Activated naive CD8-positive, alpha-beta T cell treated with anti-CD3 and anti-CD28 coated beads for 36 hours (primary cell): ENCODE measurements at places on chromosomes 2 and 18.

- peak; percentile 57 for DNase-seq
These were observed 97.7 kb upstream of the CAB39 start for GRCh38 chr2:230614913-230615332.

GRCh38 chr2:101860157-101860556, 131.6 kb upstream of the IL1R2 start:
- no peak for DNase-seq

- DNase-seq: no peak
These were observed 6.2 kb upstream of the MCM6 start for GRCh38 chr2:135882415-135882814.

DNA sequence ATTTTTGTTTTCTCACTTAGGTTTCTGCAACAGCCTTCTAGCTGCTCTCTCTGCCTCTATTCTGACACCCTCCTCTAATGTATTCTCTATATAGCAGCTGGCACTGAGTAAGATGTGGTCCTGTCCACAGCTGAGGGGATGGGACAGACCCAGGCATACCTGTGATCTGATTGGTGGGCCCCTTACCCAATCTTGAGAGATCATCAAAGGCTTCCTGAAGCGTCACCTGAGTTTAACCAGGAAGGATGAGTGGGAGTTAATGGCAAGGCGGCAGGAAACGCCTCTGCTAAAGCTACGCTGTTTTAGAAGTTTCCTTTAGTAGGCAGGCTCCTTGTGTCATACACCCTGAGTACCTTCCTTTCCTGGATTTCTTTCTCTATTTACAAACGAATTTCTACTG, 5.7 kb upstream of the TET3 start:
- DNase-seq: peak; percentile 72

GRCh38 chr2:104872866-104873688, 19.2 kb downstream of the POU3F3 start:
- peak; percentile 60 for DNase-seq

- no peak for DNase-seq
These were observed 32.7 kb upstream of the GPC1 start for GRCh38 chr2:240402566-240403272.

DNA sequence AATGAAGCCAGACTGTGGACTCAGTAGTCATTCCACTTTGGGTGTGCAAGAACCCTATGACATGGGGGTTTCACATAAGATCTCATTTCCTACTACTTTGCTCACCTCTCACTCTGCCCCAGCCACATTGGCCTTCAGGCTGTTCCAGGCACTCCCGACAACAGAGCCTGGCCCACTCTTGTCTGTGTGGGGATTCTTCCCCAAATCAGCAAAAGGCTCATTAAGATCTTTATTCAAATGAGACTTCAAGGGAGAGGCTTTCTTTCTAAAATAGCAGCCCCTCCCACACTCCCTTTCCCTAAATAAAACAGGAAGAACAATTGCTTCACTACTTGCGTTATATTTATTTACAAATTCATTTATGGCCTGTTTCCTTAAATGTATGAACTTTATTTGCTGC, 3.5 kb upstream of the CDC42EP3 start:
- DNase-seq: no peak
